ENCODE measurements at places on chromosomes 7 and 10. TPM values are rescaled to one million over a fixed set of nuclear protein-coding genes. Genes with fewer than 3 reads are reported as not detected.

- no peak for DNase-seq
- no peak overlapping the region for H3K4me3 ChIP-seq
- H3K27ac ChIP-seq, result no peak overlapping the region
Observed at GRCh38 chr10:34037499-34037898, 703.0 kb upstream of the NRP1 start.

GRCh38 chr7:131302876-131303707 is 24.6 kb upstream of the MKLN1 start:
- no peak overlapping the region for H3K27ac ChIP-seq
- H3K36me3 ChIP-seq, result peaks cover 7% of the 10 kb centered on the region
- DNase-seq, result no peak

DNA sequence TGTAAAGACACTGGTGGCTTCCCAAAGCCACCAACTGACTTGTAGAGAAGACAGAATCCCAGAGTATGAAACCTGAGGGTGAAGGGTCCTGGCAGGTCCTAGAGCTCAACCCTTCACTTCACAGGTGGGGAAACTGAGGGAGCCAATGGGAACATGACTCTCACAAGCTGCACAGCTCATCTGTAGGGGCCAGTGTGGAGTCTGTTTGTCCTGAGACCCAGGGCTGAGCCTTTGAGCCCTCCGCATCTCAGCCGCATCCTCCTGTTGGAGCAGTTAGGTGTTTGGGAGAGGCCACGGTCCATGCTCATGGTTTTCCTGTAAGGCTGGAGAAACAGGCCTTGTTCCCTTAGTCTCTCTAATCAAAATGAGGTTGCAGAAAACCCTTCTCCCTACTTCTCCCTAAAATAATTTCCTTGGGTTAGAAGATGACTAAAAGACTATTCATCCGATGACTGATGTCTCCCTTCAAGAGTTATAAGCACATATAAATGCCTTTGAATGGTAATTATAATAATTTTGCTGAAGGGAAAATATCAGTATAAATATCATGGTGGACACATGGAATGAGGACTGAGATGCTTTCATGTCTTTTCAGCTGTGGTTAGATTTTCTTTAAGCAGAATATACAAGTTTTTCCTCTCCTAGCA is 10.3 kb downstream of the HTRA1 start:
- H3K4me3 ChIP-seq, result no peak overlapping the region
- no peaks in the 10 kb centered on the region for H3K27me3 ChIP-seq
- DNase-seq, result no peak
- H3K36me3 ChIP-seq, result peaks cover 6% of the 10 kb centered on the region
- peak overlapping the region; percentile 59 for H3K27ac ChIP-seq
- H3K4me1 ChIP-seq, result peaks cover 96% of the 10 kb centered on the region

Gene SGMS1
- total RNA-seq, result 22.6 TPM

Gene MEIG1
- not detected for total RNA-seq

Gene CCL24
- total RNA-seq, result not detected

- H3K4me3 ChIP-seq, result no peak overlapping the region
- DNase-seq, result no peak
- peaks cover 7% of the 10 kb centered on the region for H3K36me3 ChIP-seq
- H3K27ac ChIP-seq, result no peak overlapping the region
Observed at GRCh38 chr10:11328264-11329061, 283.0 kb downstream of the USP6NL start.

GRCh38 chr10:110857265-110858171 is 14.2 kb upstream of the PDCD4 start:
- H3K27me3 ChIP-seq, result no peaks in the 10 kb centered on the region
- no peaks in the 10 kb centered on the region for H3K36me3 ChIP-seq
- H3K4me3 ChIP-seq, result no peak overlapping the region
- H3K27ac ChIP-seq, result no peak overlapping the region
- DNase-seq, result no peak
- peaks cover 22% of the 10 kb centered on the region for H3K4me1 ChIP-seq

DNA sequence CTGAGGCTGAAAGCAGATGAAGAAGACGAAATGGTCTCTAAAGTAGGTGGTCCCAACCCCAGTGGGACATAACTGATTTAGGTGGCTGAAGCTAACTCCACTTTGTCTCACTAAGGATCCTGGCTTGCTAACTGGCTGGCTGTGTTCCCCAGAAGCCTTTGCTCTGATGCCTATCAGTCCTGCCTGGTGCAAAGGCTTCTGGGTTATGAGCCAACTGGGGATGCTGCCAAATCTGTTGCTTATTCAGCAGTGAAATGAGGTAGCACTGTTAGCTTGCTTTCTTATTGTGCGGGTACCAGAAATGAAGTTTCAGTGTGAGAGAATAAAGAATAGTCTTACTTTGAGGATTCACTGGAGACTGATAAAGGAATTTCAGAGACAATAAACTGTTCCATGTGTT is 18.1 kb downstream of the PRKG1 start:
- H3K4me1 ChIP-seq, result peaks cover 14% of the 10 kb centered on the region
- DNase-seq, result no peak
- H3K27me3 ChIP-seq, result no peaks in the 10 kb centered on the region
- no peaks in the 10 kb centered on the region for H3K36me3 ChIP-seq

DNA sequence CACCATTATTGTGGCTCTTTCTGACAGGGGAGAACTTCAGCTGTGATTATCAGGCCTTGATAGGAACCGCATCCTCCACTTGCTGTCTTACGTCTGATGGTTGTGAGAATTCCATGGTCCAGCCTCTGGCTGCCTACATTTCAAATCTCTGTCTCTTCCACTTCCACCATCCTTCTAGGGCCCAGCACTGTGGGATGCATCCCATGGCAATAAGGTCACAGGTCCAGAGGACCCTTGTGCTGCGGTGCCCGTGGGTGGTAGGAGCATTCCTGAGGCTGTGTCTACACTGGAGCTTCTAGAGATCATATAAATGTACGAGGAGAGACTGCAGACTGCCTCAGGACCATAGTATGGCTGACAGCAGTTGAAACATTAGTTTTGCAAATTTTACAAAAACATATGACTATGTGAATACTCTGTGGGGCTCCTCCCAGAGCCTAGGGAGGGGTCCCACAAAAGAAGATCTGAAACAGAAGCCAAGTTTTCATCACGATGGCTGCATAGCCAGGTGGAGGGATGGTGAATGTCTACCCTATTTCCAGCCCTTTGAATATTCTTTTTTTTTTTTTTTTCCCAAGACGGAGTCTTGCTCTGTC is 11.8 kb downstream of the CALML3 start:
- H3K4me1 ChIP-seq, result peaks cover 14% of the 10 kb centered on the region
- peak; percentile 36 for DNase-seq
- H3K36me3 ChIP-seq, result peaks cover 7% of the 10 kb centered on the region
- no peak overlapping the region for H3K4me3 ChIP-seq

DNA sequence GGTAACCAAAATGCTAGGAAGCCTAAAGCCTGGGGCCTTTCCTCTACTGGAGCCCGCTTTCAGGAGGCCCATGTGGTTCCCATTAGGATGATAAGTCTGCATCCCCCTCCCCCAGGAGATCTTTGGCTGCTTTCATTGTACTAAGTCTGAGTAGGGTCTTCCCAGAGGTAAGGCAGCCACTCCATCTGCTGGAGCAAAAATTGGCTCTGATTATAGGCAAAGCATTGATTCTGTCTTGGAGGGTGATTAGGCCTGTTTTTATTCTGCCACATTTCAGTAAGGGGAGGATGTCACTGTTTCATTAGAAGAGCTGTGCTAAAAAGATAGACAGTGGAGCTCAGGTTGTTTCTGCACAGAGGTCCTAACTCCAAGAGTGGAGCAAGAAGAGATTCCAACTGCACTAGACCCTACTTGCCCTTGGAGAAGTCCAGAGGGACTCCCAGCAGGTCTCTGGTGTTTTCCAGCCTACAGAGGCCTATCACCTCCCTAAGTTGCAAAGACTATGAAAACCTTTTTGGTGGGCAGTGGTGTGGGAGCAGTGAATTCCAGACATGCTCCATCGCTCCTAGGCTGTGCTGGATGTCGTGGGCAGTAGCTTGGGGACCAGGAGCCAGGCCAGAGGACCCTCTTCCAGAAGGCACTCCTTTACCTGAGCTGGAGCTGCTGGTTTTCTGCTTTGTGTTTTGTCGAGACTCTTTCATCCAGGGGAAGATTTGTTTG is 7.1 kb upstream of the HOXA2 start:
- no peak for DNase-seq
- H3K27ac ChIP-seq, result peak overlapping the region; percentile 57
- peak overlapping the region; percentile 65 for H3K4me3 ChIP-seq
- H3K4me1 ChIP-seq, result peaks cover 48% of the 10 kb centered on the region
- peaks cover 8% of the 10 kb centered on the region for H3K36me3 ChIP-seq
- peaks cover 49% of the 10 kb centered on the region for H3K27me3 ChIP-seq

Gene MRLN
- total RNA-seq, result not detected

DNA sequence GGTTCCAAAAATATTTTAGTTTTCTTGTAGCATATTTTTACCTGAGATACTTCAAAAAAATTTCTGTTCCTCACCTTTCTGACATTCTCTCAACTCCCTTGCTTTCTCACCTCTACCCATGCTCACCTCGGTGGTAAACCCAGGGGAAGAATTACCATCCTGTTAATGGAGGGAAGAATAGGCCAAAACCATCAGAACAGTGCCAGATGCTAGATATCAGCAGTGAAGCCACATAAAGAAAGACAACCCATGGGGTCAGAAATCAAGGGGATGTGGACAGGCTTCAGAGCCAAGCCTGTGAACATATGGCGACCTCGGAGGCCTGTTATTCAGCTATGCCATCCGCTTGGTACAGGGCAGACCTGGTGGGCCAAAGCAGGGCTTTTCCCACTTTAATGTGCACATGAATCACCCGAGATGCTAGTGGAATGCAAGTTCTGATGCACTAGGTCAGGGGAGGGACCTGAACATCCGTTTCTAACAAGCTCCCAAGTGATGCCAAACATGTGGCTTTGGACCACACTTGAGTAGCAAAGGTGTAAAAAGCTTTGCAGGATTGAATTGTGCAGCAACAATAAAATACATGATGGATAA is 125.5 kb downstream of the NPY start:
- H3K4me1 ChIP-seq, result no peaks in the 10 kb centered on the region
- no peak overlapping the region for H3K4me3 ChIP-seq
- peaks cover 3% of the 10 kb centered on the region for H3K27me3 ChIP-seq
- peaks cover 1% of the 10 kb centered on the region for H3K36me3 ChIP-seq
- no peak for DNase-seq

Gene GPR26
- total RNA-seq, result not detected

Gene CYP2C19
- 0.12 TPM for total RNA-seq

- DNase-seq, result peak; percentile 24
- no peak overlapping the region for H3K4me3 ChIP-seq
- peaks cover 2% of the 10 kb centered on the region for H3K27me3 ChIP-seq
Observed at GRCh38 chr7:2967253-2967652, 76.4 kb downstream of the CARD11 start.

GRCh38 chr10:24793648-24794379 is 70.1 kb upstream of the ARHGAP21 start:
- H3K27ac ChIP-seq, result no peak overlapping the region
- no peak for DNase-seq
- H3K36me3 ChIP-seq, result no peaks in the 10 kb centered on the region
- peaks cover 8% of the 10 kb centered on the region for H3K4me1 ChIP-seq

GRCh38 chr7:134527979-134528371 is 608 bp downstream of the AKR1B10 start:
- peaks cover 5% of the 10 kb centered on the region for H3K27me3 ChIP-seq
- H3K36me3 ChIP-seq, result no peaks in the 10 kb centered on the region
- H3K4me3 ChIP-seq, result no peak overlapping the region

DNA sequence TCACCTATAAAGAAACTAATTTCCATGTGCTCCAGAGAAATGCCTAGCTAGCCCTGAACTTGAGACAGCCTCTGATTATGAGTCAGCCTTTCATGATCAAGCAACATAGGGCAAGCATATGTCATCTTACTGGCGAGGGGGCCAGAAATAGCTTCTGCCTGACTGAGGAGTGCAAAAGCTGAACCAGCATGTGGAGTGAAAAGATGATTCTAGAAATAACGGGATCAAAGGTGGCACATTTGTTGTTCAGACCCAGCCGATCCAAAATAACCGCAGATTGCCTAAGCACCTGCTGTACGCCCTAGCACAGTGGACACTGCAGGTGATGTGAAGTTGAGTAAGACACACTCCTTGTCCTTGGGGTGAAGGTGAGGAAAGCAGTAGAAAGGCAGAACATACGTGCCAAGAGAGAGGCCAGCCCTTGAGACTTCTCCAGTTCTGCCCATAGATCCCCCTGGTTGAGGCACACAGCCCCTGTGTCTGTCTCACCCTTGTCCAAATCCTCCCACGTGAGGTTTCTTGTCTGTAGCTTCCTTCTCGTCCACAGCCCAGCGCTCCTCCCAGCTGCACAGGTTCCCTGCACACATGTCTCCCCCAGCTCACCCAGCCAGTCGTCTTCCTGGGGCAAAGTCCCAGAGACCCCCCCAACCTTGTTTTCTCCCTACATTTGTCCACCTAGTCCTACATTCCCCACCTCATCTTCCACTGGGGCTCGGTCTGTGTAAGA is 2.8 kb upstream of the BCL7B start:
- H3K36me3 ChIP-seq, result no peaks in the 10 kb centered on the region
- H3K4me3 ChIP-seq, result no peak overlapping the region
- H3K4me1 ChIP-seq, result peaks cover 34% of the 10 kb centered on the region

DNA sequence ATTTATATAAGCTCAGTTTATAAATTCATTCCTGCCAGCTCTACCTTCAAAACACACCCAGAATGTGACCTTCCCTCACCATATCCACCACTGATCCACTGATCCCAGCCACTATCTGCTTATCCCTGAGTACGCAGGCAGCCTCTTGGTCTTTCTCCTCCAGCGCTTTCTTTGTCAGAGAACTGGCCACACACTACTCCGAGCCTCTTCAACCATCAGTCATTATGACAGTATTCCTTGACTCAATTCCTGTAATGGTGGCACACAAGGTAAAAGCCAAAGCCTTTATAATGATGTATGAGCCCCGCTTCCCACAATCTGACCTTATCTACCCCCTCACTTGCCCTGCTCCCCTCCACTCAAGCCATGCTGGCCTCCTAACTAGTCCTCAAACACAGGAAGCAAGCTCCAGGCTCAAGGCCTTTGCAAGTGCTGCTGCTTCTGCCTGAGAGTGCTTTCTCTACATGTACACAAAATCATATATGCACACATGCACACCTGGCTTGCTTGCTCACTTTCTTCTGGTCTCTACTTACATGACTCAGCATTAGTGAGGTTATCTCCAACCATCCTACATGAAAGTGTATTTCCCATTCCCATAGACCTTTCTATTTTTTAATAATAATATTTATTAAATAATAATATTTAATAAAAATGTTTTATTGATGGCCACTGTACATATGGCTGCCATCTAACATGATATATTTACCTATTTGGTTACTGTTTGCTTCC is 150.4 kb upstream of the FEZF1 start:
- H3K4me1 ChIP-seq, result no peaks in the 10 kb centered on the region
- DNase-seq, result no peak
- no peaks in the 10 kb centered on the region for H3K36me3 ChIP-seq

GRCh38 chr7:93923296-93923695 is 1.8 kb downstream of the GNG11 start:
- H3K27ac ChIP-seq, result peak overlapping the region; percentile 97
- H3K4me3 ChIP-seq, result peak overlapping the region; percentile 89
- H3K36me3 ChIP-seq, result peaks cover 8% of the 10 kb centered on the region
- H3K4me1 ChIP-seq, result peaks cover 45% of the 10 kb centered on the region
- DNase-seq, result no peak
- H3K27me3 ChIP-seq, result no peaks in the 10 kb centered on the region

DNA sequence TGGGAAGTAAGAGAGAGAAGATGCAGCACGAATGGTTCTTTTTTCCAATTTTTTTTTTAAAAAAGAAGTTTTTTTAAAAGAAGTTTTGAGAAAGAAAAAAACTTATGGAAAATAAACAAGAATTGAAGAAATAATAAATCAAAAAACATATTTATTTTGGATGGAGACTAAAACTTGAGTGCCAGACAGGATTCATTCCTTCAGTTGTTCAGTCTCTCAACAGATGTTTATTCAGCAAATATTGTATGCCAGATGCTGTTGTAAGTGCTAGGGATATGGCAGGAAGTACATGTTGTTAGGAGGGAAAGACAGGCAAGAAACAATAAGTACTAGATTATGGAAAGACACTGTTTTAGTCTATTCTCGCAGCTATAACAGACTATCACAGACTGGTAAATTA is 750.7 kb upstream of the PHF14 start:
- H3K27ac ChIP-seq, result no peak overlapping the region
- no peak for DNase-seq
- no peak overlapping the region for H3K4me3 ChIP-seq
